ENCODE measurements at places on chromosomes 5 and 9. TPM values are rescaled to one million over a fixed set of nuclear protein-coding genes. Genes with fewer than 3 reads are reported as not detected.

The GLIPR2 gene
- 1.9 TPM for total RNA-seq

The MCIDAS gene
- not detected for total RNA-seq

The KIF12 gene
- total RNA-seq, result 1.1 TPM

The GPR150 gene
- not detected for total RNA-seq

The TMEM252 gene
- total RNA-seq, result not detected

The TNC gene
- 58.9 TPM for total RNA-seq

The ACTL7A gene
- not detected for total RNA-seq

The ALG2 gene
- total RNA-seq, result 39.4 TPM

The DMRT3 gene
- not detected for total RNA-seq

Measured in airway epithelial cell (primary cell).